Activated T-cell treated with anti-CD3 and anti-CD28 coated beads for 4 hours (primary cell): ENCODE measurements at places on chromosomes 7 and 10.

- no peak for DNase-seq
Measured at GRCh38 chr10:34109952-34110702, 705.0 kb downstream of the PARD3 start.

DNA sequence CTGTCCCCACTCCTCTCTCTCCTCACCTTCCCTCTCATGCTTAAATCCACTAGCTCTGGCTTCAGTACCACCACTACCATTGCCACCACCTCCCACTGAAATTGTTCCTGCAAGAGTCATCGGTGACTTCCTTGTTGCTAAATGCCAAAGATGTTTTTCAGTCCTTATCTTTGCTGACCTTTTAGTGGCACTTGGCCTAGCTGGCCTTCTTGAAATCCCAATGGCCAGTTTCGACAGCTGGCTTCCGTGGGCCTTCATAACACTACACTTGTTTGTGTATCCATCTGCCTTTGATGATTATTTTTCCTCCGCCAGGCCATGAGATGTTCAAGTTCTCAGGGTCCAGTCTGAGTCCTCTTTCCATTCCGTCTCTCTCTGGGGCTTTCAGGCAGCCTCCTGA is 118.2 kb upstream of the NANOS1 start:
- no peak for DNase-seq

DNA sequence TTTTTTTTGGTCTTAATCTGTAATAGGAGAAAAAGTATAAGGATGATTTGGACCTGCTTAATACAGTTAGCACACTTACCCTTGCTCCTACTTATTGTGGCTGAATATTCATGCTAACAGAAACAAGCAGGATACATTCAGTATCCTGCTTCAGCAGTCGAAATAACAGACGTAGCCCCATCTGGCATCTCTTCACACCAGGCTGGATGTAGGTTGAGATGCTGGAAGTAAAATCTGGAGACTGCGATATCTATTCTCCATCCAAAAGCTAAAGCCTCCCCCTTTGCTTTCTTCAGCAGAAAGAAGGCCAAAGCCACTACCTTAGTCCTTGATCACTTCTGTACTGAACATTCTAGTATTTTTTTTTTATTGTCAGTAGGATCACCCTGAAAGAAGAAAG is 537.4 kb downstream of the AUTS2 start:
- no peak for DNase-seq

DNA sequence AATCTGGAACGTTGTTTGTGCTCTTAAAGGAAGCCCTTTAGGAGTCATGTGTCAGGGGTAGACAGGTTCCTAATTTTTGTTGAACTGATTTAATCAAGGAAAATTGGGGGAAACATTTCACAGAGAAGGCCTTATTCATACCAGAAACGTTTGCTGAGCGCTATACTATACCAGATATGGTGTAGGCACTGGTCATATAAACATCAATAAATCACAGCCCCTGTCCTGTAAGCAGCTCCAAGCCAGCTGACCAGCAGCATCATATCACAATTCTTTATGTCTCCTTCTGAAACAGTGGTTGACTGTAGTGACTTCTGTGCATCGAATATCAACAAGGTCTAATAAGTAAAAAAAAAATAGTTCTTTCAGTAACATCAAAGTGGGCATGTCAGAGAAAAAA is 1.1 kb downstream of the TMEM178B start:
- no peak for DNase-seq

GRCh38 chr10:26739071-26739631 is 41.6 kb downstream of the PDSS1 start:
- DNase-seq = no peak

DNA sequence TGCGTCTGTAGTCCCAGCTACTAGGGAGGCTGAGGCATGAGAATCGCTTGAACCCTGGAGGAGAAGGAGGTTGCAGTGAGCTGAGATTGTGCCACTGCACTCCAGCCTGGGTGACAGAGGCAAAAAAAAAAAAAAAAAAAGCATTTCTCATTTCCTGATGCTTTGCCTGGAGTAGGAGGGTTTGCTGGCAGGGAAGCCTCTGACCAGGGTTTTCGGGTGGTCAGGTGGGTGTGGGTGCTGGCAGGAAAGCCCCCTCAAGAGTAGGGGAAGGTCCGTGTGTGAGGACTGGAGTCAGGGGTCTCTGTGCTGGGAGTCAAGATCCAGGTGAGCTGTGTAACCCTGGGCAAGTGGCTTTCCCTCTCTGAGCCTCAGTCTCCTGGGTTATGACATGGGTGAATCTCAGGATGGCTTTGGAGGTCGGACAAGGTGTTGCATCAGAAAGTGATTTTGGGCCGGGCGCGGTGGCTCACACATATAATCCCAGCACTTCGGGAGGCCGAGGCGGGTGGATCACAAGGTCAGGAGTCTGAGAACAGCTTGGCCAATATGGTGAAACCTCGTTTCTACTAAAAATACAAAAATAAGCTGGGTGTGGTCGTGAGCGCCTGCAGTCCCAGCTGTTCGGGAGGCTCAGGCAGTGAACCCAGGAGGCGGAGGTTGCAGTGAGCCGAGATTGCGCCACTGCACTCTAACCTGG is 3.2 kb downstream of the AMZ1 start:
- DNase-seq = no peak

GRCh38 chr7:40493609-40494051 is 358.8 kb downstream of the SUGCT start:
- DNase-seq = no peak

- DNase-seq = no peak
Measured at GRCh38 chr7:43791665-43792064, 33.2 kb downstream of the BLVRA start.
